ENCODE measurements at places on chromosomes 4 and X.
A peak's percentile ranks its signal among the peaks of the same experiment; 100 is the strongest.

DNA sequence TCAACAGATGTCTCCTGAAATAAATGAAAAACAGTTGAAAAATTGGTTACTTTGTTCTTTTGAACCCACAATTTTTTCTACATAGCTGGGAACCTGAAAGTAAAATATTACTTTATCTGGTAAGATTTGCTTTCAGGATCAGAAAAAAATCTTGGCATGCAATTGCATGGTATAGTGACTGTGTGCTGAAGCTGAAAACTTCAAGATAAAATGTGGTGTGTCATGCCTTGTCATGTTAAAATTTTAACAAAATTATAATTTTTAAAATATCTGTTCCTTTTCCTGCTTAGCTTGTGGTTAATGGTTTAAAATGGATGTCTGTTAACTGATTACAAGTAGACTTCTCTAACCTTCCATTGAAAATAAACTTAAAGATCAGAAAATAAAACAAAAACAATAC, 904.8 kb downstream of the PDHA2 start:
- no peak for DNase-seq

DNA sequence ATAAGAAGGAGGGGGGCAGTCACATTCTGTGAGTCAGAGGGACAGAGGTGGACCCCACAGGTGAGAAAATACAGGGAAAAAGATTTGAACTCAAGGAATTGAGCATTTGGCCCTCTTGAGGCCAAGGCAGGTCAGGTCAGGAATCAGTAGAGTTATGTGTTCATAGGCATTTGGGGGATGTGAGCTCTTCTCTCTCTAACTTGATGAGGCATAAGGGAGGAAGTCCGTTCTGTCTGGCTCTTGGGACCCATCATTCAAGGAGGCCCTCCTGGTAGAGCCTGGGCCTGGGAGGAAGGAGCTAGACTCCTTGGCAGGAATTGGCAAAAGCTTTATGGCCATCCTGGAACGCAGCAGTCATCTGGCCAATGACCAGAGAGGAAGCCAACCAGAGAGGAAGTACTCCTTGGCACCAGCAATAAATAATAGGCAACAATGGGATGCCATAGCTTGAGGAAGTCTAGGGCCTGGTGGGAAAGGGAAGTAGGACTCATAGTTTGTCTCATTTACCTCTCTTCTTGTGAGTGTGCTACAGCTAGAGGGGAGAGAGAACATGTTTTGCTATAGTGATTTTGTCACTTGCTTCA, 53.0 kb downstream of the MSN start:
- peak; percentile 5 for DNase-seq

DNA sequence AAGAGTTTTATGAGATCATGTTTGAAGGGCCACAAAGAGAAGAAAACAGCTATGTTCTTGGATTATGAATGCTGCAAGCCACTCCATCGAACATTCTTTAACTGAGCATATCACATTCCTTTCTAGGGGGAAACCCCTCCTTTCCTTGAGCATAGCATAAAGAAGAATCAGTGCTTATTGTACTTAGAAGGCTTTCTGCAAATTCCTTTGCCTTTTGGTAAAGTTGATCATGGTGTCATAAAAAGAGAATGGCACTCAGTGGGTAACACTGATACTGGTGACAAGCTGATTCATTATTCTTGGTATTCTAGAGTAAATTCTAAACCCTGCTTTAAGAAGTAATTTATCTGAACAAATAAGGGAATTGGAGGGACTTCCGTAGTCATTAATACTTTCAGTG, 88.5 kb upstream of the GPR34 start:
- DNase-seq = no peak

DNA sequence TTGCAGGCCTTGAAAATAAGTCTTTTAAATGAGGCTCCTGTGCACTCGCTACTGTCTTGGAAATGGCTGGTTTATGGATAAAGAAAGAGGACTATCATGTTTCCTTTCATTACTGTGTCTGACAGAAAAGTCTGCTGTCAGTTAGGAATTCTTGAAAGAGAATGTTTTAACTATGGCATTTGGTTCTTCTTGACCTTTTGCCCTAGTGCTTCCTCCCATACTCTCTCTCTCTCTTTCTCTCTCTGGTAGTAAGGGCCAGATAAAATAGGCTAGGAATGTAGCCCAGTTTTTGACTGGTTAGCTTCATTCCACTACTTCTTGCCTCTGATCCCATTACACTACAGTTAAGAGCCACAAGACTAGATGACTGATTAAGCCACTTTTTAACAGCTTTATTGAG, 29.8 kb downstream of the YY2 start:
- no peak for DNase-seq

GRCh38 chrX:44223150-44223549, 120.3 kb downstream of the EFHC2 start:
- DNase-seq = no peak

DNA sequence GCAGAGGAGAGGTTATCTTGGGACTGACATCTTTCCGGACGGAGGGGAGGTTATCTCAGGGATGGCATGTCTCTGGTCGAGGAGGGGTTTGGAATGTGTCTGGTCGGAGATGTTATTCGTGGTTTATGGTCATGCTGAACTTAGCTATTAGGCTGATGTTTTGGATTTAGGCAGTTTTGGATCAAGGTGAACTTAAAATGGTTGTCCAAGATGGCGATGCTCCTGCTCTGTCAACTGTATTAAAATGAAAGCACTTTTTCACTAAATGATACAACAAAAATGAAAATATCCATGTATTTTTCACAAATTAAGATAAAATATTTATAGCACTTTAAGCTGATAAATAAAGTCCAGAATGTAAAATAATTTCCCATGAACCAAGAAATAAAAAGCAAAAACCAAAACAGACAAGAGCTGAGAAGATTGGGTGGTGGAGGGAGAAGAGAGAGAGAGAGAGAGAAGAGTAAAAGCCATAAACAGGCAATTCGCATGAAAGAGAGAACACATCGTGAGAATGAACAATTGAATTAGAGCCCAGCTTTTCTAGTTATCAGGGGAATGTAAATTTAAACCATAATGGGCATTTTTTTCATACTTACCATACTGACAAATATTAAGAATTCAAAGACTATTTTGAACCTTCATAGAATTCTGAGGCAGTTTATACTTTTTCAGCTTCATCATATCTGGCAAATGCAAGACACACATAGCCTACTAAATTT, 2236.0 kb upstream of the AGA start:
- no peak for DNase-seq

GRCh38 chrX:133670383-133670782, 255.1 kb upstream of the GPC4 start:
- peak; percentile 0 for DNase-seq

GRCh38 chr4:34534916-34535315, 1709.4 kb downstream of the ARAP2 start:
- no peak for DNase-seq

GRCh38 chr4:189377569-189377968, 563.1 kb upstream of the FRG1 start:
- DNase-seq = no peak

DNA sequence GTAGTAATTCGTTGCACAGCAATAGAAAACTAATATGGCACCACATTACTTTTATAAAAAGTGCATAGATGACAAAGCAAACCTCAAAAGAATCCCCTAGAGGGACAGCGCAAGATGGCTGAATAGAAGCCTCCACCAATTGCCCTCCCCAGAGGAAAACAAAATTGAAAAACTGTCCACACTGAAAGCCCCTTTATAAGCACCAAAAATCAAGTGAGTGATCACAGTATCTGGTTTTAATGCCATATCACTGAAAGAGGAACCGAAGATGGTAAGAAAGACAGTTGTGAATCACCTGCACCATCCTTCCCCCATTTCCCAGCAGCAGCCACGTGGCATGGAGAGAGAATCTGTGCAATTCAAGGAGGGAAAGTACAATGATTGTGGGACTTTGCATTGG, 522.2 kb downstream of the GLUD2 start:
- no peak for DNase-seq

GRCh38 chr4:165726831-165727230, 146.2 kb upstream of the TLL1 start:
- no peak for DNase-seq

- DNase-seq = no peak
Measured at GRCh38 chrX:41066391-41066790, 18.9 kb upstream of the USP9X start.

Data from AML-193 (cell line).